ENCODE measurements at places on chromosomes 2 and 18.

DNA sequence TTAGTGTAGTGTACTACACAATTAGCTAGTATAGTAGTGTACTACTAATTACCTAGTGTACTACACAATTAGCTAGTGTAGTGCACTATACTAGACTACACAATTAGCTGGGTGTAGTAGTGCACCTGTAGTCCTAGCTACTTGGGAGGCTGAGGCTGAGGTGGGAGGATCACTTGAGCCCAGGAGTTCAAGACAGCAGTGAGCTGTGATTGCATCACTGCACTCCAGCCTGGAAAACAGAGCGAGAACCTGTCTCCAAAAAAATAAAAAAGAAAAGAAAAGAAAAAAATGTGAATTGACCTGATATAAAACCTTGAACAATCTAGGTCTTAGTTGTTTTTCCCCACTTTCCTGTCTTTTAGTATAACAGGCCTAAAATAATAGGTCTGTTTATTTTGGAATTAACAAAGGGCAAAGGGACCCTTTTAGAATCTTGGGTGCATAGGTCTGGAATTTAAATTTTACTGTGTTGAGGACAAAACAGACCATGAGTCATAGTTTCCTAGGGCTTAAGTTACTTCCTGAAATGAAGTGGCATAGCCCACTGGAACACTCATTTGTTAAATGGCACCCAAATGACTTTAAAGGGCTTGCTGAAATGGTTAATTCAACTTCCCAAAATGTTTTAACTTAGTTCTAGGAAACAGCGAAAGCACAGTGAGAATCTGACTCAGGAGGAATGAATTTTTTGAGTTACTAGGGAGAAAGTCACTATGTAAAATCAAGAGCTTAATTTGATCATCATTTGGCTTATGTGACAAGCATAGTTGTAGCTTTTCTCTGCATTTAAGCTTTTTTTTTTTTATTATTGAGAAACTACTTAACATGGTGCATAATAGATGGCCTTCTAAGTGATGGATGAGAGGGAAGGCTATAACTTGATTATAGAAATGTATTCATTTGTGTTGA, 50.7 kb upstream of the ARL5A start:
- DNase-seq: no peak

- no peak for DNase-seq
Measured at GRCh38 chr18:21049306-21049705, 62.3 kb downstream of the ROCK1 start.

DNA sequence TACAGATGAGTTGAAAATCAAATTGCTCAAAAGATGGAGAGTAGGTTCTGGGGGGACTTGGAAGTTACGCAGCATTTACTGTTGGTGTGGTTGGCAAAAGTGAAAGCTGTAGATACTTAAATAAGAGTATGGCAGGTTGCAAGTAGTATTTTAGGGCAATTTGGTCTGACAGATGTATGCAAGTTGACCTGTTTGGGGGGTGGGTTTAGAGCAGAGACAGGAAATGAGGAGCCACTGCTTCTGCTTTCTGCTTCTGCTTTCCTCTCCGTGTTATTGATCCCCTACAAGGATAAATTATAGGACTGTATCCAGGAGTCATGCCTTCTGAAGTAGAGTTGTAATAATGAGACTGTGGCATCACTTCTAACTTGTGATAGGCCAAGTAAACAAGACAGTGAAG, 71.2 kb downstream of the EPAS1 start:
- DNase-seq: no peak

- no peak for DNase-seq
Measured at GRCh38 chr2:201194097-201194496, 11.2 kb downstream of the CASP10 start.

DNA sequence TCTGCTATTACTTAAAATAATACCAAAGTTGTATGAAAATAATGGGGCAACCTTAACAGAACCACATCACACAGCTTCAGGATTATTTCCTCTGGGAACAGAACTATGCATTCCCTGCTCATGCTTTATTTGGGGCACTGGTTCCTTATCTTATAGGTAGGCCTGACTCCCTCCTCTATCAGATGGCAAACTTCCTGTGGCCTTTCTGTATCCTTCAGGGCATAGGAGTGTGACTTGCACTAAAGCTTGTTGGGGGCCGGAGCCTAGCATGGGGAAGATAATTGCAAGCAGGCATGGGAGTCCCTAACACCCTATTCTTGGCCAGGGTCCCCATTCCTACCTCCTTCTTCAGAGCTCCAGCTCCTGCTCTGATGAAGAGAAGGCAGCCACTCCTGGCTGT, 167.2 kb upstream of the SERTAD2 start:
- no peak for DNase-seq
